ENCODE measurements at places on chromosomes 6 and 20.

DNA sequence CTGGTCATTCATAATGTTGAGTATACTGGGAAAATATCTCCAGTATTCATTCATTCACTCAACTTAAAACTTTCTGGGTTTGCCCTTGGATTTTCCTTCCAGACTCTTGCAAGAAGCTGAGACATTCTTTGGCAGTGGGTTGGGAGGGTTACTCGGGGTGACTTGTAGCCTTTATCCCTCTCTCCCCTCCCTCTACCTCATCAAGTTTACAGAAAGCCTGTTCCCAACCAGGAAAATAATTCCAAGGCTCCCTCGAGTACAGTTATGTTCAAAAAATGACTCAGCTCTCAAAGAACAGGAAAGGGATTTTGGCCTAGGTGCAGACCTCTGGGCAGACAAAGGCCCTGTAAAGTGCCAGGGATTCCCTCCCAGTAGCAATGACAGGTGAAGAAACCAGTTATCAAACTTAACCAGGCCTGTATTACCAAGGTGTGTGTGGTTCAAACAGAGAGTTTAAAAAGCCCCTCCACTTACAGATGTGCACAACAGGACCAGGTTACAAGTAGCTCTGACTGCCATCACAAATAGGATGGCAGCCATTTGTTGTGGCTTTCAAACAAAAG lies 22.2 kb downstream of the FKBP1A start:
- no peak for DNase-seq

- no peak for DNase-seq
Observed at GRCh38 chr6:41965429-41966213, 24.0 kb upstream of the CCND3 start.

GRCh38 chr6:62528894-62529526 lies 243.0 kb upstream of the KHDRBS2 start:
- no peak for DNase-seq

- no peak for DNase-seq
Observed at GRCh38 chr6:52666071-52666470, 4.8 kb upstream of the TMEM14A start.

DNA sequence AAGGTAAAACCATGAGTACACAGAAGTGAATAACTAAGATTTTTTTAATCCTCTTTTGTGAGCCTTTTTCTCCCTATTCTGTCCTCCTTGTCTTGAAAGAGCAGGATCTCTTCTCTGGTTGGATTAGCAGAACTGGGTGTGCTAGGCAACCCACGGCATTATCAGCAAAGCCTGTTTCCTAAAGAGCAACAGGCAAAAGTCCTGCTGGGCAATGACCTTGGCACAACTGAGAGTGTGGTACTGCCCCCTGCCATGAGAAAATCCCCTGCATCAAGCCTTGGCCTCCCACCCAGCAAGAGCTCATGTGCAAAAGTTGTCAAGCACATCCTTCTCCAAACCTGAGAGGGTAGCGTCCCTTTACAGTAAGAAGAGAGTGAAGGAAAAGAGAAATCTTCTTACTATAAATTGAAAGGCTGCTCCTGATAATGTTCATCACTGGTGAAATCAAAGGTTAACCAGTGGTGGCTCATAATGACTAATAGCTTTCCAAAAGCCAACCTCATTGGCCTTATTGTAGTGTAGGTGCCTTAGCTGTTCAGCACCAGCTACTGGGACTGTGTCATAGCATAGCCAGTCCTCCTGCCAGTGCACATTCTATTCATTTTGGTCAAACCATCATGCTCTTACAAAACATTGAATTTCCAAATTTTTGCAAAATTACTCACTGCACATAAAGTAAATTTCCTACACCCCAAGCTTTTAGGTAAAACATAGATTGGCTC lies 17.1 kb downstream of the KIF6 start:
- DNase-seq = no peak

DNA sequence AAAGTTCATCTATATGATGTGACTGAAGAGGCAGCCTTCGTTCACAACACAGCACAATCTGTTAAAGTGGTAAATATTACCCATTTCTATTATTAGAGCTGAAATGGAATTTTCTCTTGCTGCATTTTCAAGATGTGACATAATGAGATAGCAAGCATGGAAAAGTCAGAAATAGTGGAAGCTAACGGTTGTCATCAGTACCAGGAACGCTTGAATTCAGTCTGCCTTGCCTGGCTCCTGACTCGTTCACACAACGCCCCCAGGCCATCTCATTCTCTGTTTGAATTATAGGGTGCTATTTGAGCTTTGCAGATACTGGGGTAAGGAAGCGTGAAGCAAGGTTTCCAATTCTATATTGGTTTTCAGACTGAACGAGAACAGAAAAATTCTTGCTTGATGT lies 116.5 kb upstream of the MAP3K7 start:
- no peak for DNase-seq

- peak; percentile 33 for DNase-seq
Observed at GRCh38 chr20:23305098-23305497, 45.5 kb upstream of the NXT1 start.

- DNase-seq = no peak
Observed at GRCh38 chr20:24842274-24842917, 106.7 kb upstream of the CST7 start.

GRCh38 chr20:14761903-14762302 lies 424.5 kb upstream of the FLRT3 start:
- no peak for DNase-seq

DNA sequence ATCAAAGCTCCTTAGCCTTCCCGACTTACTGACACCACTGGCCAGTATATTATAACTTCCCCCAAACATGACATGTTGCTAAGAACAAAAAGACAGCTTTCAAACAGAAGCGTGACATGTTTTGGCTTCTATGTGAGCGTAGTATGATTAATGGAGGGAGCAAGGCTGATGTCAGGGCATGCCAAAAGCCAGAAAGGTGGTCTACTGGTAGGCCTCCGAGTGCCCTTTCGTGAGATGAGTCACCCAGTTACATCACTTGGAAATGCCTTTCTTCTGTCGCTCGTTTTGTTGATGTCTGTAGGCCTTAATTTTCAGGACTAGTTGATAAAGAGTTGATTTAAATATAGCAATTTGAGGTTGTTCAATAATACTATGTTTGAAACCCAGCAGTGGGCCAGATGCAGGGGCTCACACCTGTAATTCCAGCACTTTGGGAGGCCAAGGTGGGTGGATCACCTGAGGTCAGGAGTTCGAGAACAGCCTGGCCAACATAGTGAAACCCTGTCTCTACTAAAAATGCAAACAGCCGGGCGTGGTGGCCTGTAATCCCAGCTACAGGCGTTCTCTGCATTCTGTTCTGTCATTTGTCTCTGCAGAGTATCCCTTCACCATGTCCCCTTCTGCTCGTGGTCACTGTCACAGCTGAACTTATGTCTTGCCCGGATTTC lies 53.3 kb downstream of the CNKSR3 start:
- no peak for DNase-seq

- no peak for DNase-seq
Observed at GRCh38 chr6:21393441-21394165, 199.9 kb upstream of the SOX4 start.

DNA sequence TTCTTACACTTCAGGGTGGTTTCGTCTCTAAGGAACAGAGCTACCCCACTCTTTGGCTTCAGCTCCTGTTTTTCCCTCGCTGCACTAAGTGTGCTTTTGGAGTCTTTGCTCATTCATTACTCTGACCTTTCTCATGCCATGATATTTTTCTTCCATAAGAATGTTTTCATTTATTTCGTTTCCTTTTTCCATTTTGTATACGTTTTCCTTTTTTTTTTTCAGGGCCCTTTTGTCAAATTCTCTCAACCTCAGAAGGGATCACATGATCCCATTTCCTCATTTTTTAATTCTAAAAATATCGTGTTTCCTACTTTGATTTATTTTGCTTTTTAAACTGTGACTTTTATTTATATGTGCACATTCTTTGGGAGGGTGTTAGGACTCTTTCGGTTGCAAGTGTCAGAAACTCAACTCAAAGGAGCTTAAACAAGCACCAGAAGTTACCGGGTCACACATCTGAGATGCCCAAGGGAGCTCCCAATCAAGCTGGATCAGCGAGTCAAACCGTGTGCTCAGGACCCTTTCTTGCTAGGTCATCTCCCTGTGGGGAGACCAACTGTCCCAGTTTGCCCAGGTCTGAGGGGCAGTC lies 40.6 kb downstream of the GCNT2 start:
- DNase-seq = no peak

- no peak for DNase-seq
Observed at GRCh38 chr6:51541847-51542246, 545.6 kb downstream of the PKHD1 start.

DNA sequence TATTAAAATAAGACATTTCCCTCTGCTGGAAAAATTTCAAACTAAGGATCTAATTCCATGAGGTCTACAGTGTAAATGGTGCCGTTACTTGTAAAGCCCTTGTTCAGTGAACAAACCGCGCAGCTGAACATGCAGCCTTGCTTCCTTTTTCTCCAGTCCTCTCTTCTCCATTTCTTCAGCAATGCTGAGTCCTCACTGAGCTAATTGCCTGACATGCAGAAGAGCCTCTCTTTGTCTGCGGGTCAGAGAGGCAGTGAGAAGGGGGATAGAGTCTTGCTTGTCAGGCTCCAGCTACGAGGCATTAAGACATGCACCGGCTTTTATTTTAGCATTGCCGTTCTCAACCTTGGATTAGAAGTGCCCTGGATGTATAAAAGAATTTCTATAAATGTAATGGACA lies 25.7 kb downstream of the ZDHHC14 start:
- no peak for DNase-seq

GRCh38 chr20:47295921-47296426 lies 60.5 kb downstream of the ZMYND8 start:
- no peak for DNase-seq

DNA sequence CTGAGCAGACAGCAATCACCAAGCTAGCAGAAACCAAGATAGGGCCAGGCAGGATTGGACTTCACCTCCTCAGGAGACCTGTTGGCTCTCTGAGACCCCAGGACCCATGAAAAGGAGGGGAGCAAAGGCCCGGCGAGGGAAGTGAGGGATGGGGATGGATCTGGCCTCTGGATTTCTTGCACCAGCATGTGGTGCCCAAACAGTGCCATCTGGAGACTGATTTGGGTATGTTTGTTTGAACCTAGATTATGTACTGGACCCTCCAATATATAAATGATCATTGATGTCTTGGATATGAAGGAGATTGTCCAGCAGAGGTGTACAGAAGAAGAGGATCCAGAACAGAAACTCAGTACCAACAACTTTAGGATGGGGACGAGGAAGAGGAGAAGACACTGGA lies 83.4 kb upstream of the LY86 start:
- DNase-seq = no peak

DNA sequence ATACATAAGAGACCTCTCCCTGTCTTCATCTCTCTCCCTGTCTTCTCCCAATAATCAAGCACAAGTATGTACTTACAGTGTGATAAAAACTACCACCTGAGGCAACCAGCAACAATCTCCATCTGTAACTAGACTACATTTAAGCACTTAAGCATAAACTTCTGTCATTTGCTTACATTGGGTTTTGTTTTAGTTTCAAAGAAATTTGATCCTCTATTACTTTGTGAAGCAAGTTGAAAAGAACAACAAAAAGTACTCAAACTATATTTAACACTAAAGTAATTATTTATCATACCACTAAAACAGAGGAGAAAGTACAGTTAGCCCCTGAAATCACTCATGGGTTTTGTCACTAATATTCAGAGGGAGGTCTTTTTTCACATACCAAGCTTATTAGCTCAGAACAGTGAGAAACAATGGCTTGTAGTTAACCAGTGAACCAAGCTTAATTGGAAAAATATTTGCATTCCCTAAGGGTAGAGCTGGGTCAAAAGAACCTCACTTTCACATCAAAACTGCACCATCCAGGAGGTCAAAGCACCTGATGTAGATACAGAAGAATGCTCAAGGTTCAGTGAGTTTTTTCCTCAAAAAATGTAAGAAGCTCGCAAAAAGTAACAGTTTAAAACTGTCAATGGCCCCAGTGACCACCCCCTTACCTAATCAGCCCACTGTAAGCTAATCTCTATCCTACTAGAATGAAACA lies 34.1 kb downstream of the DCDC2 start:
- no peak for DNase-seq

DNA sequence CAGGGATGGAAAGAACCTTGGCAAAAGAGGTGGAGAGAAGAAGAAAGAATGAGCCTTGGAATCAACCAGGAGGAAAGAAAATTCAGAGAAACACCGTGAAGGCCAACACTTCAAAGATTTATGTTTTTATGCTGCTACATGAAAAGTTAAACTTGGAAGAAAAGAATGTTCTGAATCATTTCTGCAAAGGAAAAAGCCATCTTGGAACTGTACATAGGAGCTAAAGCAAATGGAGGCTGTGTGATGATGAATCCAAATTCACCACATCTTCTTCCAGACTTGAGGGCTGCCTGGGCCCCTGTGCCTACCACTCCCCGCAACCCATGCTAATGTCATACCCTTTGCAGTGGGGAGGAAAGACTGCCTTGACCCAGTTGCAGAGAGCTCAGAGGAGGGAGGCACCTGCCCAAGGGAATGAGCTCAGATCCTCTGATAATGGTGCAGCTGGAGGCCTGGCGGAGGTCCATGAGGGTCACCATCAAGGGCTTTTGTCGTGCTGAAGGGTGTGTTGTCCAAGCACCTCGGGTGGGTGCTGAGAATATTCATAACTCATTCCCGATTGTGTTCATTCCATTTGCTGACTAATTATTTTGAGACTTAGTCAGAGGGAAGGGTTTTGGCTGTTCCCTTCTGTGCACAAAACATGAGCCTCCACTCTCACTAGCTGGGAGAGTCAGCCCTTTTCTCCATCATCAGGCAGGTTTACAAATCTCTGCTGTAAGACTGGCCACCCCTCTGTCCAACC lies 245.8 kb upstream of the JAG1 start:
- peak; percentile 36 for DNase-seq

- no peak for DNase-seq
Observed at GRCh38 chr6:169115632-169116031, 138.0 kb downstream of the THBS2 start.

DNA sequence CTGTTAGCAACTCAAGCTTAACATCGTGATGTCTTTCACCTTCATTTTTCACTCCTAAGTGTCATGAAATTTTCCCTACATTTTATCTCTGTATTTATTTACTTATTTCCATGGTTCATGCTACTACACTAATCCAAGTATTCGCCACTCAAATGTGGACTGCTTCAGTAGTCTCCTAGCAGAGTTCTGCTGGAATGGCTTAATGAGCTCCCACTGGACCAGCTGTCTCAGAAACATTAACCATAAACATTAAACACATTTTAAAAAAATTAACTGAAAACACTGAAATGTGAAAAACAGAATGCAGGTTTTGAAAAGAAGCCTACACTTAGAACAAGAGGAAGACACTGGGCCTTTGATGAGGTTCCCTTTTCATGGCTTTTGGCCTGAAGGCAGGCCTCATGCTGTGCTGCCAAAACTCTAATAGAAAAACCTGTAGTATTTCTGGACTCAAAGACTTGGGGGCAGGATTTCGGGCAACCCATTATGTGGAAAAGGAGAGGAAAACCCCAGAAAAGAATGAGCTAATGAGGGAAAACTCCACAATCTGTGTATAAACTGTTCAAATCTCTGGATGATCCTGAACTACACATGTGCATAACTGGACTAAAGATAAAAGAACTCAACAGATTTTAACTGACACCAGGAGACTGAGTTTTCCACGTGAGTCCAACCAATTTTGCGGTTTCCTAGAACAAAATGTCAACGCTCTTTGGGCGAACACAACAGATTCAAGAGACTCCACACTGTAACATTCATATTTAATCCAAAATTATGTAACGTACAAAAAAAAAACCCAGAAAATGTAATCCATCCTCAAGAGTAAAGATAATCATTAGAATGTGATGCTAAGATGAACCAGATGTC lies 33.0 kb downstream of the SAMD3 start:
- no peak for DNase-seq
